ENCODE measurements at places on chromosomes 3 and 15.

GRCh38 chr3:182490596-182491491 lies 302.5 kb upstream of the ATP11B start:
- DNase-seq, result no peak

DNA sequence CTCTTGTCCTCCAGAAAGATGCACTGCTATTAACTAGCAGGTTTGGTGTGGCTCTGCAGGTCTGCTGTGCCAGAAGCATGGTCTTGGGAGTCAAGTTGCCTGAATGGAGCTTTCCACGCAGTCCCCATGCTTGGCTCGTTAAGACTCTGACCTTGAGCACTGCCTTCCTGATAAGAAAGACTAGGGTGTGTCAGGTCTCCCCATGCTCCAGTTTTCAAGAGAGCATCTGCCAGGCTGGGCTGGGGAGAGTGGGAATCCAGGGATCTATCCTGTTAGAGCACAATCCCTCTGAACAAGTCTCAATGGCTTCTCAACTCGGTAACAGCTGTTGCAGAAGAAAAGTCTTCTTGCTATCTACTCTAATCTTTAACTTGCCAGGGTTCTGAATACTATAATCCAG lies 98.2 kb downstream of the TJP1 start:
- DNase-seq, result no peak

- DNase-seq, result no peak
These were observed 19.3 kb downstream of the UBR1 start for GRCh38 chr15:43086551-43086950.

DNA sequence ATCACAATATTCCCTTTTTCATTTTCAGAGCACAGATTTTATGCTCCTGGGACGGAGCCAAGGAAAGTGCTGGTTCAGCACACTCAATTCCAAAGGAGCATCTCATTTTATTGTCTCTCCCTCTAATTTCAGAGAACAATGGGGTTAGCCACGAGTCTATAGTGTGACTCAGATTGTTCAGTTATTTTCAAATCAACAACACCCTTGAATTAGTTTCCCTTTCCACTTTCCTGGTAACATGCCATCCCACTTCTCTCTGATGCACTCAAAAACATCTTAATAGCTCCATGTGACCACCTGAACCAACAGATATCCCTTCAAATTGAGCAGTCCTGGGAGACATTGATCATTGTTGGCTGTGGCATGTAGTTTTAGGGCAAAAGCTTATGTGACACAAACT lies 389.7 kb upstream of the MDFIC2 start:
- DNase-seq, result no peak

DNA sequence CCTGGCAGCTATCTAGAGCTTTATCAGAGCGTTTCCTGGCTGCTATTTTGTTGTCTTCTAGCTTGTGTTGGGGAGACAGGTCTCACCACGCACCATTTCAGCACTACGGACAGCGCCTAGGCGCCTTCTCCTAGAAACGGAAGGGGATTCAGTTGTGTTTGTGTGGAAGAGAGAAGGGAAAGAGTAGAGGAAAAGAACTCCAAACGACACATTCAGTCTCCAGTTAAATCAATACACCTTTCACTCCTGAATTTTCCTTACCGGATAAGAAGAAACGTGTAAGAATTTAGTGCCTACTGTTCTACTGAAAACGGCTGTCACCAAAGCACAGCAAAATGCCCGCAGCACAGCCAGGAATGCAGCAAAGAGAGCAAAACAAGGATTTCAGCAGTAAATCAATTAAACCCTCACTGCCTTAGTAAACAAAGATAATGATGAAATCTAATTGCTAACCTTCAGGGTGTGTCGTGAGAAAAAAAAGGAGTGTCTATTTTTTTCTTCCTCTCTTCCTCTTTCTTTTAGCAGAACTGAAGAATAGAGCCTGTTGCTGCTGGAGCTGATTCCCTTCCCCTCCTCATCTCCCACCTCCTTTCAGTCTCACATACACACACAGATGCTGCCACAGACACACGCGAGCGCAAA lies 412 bp upstream of the CTXN2 start:
- no peak for DNase-seq

DNA sequence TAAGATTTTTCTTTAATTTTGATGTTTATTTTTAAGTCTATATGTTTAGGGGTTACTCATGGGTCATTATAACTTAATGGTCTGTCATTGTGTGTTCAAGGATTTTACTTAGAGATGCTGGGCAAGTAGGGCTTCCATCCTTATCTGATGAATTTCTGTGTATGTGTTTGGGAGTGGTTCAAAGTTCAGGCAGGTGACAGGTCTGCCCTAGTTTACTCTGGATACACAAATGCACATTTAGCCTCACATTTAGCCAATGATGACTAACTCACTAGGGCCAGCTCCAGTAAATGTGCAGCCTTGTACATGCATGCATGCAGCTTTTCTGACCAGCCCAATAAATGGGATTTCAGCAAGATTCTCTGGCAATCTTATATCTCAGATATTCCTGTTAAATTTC lies 554.1 kb downstream of the SI start:
- DNase-seq, result no peak

- DNase-seq, result no peak
These were observed 113.5 kb downstream of the CADPS start for GRCh38 chr3:62761711-62762110.

DNA sequence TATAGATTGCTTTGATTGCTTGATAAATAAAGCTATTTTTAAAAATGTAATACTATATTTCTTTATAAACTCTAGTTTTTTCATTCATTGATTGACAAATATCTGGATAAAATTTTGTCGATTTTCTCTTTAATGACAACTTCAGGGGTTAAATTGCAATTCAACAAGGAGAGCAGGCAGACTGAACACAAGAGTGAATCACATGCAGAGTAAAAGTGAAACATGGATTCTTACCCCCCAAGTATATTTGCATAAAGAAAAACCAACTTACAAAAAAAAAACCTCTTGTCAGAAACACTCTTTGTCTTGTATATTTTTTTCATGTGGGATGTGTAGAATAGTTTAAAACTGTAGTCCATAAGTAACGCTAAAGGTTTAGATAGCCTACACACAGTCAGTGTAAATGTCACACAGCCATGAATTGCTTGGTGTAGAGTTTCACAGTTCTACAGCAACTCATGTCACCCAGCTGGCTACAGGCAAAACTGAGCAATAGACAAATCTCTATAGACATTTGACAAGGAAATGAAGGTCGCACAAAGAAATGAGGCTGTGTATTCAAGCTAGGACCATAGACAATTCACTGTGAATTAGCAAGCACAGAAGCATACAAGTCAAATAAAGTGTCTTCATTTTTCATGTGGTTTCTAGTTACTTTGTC lies 141.6 kb downstream of the THRB start:
- no peak for DNase-seq

DNA sequence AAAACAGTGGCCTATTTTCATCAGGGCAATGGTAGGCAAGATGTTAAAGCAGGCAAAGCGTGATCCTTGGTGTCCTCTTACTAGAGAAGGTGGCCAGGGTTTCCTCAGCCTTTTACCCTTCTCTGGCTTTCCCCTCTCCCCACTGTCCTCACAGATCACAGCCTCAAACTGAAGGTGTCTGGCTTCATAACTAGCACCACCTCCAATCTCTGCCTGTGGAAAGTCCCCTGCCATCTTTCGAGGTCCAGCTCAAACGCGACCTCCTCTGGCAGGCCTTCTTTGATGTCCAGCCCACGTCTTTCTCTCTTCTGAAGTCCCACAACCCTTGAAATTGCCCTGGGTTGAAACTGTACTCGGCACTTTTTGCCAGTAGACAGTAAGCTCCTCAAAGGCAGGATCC lies 35.9 kb downstream of the CYP19A1 start:
- no peak for DNase-seq

GRCh38 chr3:61612211-61613194 lies 51.1 kb downstream of the PTPRG start:
- no peak for DNase-seq

GRCh38 chr3:132456571-132456970 lies 39.3 kb downstream of the DNAJC13 start:
- no peak for DNase-seq

DNA sequence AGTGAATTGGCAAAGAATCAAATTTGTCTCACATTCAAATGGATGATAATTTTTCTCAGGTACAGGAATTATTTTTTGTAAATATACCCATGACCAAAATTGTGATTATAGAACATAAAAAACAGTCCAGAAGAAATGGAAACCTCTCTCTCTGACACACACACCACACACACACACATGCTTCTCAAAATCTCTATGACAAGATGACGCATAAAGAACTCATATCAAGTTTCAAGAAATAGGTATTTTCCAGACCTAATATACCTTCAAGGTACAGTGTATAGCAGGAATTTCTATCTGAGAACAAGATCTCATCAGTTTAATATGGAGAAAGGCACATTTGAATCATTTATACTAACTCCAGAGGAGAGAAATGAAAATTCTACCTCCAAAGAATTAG lies 1069.1 kb upstream of the ALCAM start:
- no peak for DNase-seq

DNA sequence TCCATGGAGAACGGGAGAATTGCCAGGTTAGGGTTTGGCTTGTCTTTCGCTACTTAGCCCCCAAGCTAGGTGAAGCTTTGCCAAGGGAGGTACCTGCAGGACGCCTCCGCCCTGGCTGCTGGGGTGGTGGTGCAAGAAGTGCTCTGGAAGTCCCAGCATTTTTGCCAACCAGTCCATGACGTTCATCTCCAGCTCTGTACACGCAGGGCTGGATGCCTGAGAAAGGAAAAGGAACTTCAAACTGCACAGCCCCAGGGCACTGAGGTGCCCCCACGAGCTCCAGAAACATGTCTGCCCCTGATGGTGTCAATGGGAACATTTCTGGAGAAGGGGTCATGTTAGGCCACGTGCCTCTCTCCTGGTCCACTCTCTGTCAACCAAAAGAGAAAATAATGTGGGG lies 8.2 kb downstream of the HDC start:
- no peak for DNase-seq

Measured in effector memory CD8-positive, alpha-beta T cell (primary cell).